Activated CD4-positive, alpha-beta T cell treated with anti-CD3 and anti-CD28 coated beads, Interleukin-2, amount 10 ng/mL, durations not matched to agents 7 days and 5 days (primary cell): ENCODE measurements at places on chromosomes 11 and 22. TPM values are rescaled to one million over a fixed set of nuclear protein-coding genes. Genes with fewer than 3 reads are reported as not detected.

The MS4A4E gene
- total RNA-seq: not detected

The MS4A12 gene
- total RNA-seq: not detected

The PDGFD gene
- total RNA-seq: not detected

The SPTBN2 gene
- total RNA-seq: 0.35 TPM

The TEX12 gene
- 0.20 TPM for total RNA-seq

The CTNND1 gene
- 5.1 TPM for total RNA-seq

The GAB4 gene
- total RNA-seq: not detected

The IFITM2 gene
- 1,561 TPM for total RNA-seq

The TAGLN gene
- total RNA-seq: 2.0 TPM

- H3K27me3 ChIP-seq: no peaks in the 10 kb centered on the region
- no peaks in the 10 kb centered on the region for H3K36me3 ChIP-seq
These were observed 9.4 kb upstream of the SOX6 start for GRCh38 chr11:16365581-16366228.

DNA sequence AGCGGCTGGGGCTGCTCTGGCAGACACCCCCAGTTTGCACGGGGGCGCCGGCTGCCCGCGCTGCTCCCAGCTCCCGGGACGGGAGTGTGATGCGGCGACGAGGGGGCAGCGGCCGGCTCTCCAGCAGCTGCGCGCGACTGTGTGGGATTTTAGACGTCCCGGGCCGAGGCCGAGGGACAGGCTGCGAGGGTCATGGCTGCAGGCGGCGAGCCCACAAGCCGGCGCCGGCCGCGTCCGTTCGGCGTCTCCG is 159 bp downstream of the FZD4 start:
- H3K36me3 ChIP-seq: no peaks in the 10 kb centered on the region
- H3K4me3 ChIP-seq: no peak overlapping the region
- DNase-seq: no peak
- peaks cover 73% of the 10 kb centered on the region for H3K27me3 ChIP-seq
- peaks cover 13% of the 10 kb centered on the region for H3K4me1 ChIP-seq

DNA sequence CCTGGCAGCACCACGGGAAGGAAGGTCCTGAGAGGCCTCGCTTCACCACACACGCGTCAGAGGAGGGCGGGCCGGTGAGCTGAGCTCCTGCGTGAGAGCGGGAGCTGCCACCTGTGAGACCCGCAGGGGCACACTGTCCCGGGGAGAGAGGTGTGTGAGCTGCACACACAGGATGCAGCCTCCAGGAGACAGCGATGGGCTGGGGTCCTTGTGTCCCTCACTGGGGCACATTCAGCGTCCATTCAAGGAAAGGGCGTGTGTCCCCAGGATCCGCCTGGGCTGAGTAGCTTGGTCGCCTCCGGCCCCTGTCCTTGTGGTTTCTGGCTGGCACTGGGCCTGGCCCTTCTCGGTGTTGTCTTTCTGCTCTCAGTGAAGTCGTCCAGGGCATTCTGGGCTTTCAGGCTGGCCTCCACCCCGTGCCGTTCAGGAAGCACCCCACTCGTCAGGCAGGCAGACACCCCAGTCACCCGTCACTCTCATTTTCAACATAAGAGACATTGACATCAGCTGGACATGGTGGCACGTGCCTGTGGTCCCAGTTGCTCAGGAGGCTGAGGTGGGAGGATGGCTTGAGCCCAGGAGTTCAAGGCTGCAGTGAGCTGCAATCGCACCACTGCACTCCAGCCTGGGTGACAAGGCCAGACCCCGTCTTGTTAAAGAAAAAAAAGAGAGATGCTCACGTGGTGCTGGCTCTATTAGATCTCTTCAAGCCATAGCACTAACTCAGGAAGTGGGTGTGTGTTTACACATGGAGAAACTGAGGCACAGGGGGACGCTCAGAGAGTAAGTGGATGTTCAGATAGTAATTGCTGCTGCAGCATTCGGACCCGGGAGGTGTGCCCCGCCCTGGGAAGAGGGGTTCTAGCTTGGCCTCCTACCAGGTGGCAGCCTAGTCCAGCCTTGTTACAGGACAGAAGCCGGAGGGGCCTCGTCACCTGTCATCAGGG is 1081.6 kb downstream of the BRD1 start:
- H3K4me1 ChIP-seq: no peaks in the 10 kb centered on the region
- no peak overlapping the region for H3K4me3 ChIP-seq
- H3K27me3 ChIP-seq: no peaks in the 10 kb centered on the region
- H3K36me3 ChIP-seq: no peaks in the 10 kb centered on the region
- DNase-seq: no peak

DNA sequence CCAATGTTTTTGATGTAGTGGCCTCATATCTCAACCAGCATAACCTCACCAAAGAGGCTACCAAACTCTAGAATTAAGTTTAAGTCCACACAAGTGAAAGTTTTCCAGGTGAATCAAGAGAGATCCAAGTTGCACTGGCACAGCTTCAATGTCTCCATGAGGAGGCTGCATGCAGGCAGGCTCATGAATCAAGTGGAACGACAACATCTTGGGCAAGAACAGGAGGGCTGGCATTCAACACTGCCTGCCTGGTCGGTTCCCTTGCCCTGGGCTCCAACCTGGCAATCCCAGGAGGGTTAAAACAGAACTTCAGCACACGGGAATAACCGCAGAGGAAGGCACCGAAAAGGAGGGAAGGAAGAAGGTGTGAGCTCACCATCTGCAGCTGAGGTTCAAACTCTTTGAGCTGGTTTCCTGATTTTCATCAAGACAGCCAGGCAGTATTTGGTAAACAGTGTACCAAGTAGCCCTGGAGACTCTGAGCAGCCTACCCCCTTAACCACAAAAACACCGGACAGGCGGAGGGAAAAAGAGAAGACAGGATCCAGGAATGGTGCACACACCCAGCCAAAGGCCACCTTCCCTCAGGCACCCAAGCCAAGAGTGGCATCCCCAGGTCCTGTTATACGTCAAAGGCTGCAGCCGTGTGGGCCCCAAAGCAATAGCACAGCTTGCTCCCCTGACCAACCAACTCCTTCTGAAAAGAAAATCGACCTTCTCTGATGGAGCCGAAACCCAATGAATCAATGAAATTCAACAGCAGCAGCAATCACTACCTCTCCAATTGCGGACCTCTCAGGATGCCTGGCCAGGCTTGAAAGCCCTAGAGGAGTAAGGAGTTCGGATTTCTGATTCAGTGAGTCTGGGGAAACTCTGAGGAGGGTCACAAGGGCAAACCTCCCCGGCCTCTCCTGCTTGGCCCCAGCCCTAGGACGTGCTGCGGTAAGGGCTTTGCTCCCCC is 1.3 kb downstream of the PACSIN2 start:
- H3K4me1 ChIP-seq: peaks cover 24% of the 10 kb centered on the region
- peak overlapping the region; percentile 89 for H3K27ac ChIP-seq
- no peak for DNase-seq
- no peaks in the 10 kb centered on the region for H3K36me3 ChIP-seq
- H3K27me3 ChIP-seq: peaks cover 3% of the 10 kb centered on the region

DNA sequence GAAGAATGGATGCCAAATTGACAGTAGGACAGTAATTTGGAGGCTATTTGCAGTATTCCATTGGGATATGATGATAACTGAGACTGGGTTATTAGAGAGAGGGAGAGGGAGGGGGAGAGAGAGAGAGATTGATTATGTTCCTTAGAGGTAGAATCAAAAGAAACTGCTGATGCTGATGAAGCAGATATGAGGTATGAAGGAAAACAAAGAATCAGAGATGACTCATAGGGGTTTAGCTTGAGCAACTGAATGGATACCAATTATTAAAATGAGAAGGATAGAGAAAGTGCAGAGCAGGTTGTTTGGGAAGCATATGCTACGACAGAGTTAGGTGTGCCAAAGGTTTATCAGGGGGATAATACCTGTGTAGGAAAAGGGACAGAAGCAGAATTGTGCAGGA is 12.8 kb upstream of the NUCB2 start:
- DNase-seq: no peak

- H3K4me3 ChIP-seq: no peak overlapping the region
- no peaks in the 10 kb centered on the region for H3K4me1 ChIP-seq
- H3K36me3 ChIP-seq: no peaks in the 10 kb centered on the region
- H3K27ac ChIP-seq: no peak overlapping the region
- DNase-seq: no peak
- no peaks in the 10 kb centered on the region for H3K27me3 ChIP-seq
These were observed 430.6 kb downstream of the MIAT start for GRCh38 chr22:27088026-27088425.

DNA sequence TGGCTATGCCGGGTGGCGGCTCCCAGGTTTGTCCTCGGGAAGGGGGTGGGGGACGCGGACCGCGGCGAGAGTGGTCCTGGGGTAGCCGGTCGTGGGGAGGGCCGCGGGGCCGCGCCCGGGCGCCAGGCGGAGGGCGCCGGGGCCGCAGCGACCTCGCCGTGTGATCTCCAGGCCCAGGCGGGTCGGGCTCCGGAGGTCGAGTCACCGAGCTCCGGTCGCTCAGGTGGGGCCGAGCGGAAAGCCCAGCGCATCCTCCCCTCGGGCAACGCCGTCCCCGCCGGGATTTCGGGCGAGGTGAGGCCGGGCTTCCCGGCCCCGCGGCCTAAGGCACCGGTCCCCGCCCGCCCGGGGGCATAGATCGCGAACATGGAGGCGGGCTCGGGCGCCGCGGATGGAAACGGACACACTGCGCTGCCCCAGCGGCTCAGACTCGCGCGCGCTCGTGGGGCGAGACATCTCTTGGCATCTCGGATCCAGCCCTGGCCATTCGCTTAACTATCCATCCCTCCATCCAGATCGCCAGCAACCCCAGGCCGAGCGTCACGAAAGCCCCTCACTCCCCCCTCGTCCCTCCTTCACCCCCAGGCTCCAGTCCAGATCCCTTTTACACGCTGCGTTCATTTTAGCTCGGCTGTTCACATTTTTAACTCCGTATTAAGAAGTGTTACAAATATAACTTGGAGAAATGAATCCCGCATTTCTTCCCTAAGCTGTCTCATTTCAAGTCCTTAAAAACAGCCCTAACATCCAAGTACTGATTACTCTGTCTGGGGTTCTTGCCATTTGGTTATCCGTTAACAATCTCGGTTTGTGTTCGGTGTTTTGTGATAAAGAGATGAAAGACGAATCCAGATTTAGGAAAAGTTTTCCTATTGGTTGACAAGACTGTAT is 460 bp downstream of the ZC3H12C start:
- H3K36me3 ChIP-seq: no peaks in the 10 kb centered on the region
- no peak overlapping the region for H3K27ac ChIP-seq
- H3K4me3 ChIP-seq: peak overlapping the region; percentile 65
- H3K27me3 ChIP-seq: peaks cover 49% of the 10 kb centered on the region

- no peaks in the 10 kb centered on the region for H3K27me3 ChIP-seq
- H3K4me1 ChIP-seq: no peaks in the 10 kb centered on the region
- no peak overlapping the region for H3K27ac ChIP-seq
- no peak for DNase-seq
These were observed 366.7 kb upstream of the TENM4 start for GRCh38 chr11:79807506-79807905.

DNA sequence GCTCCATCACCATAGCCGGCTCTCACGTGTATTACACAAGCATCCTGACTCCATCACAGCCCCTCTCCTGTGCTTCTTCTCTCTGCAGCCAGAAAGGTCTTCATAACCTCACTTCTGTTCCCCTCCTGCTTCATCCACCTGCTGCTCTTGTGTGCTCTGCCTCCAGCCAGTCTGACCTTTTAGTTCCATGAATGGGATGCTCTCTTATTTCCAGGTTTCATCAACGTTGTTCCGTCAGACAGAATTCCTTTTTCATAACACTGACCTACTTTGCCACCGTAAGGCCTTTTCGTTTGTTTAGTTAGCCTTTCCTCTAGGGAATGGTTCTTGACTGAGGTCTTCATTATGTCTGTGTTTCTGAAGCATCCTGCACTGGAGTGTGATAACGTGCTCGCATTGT is 18.8 kb downstream of the GRAMD1B start:
- H3K4me3 ChIP-seq: no peak overlapping the region
- peak overlapping the region; percentile 64 for H3K27ac ChIP-seq
- H3K36me3 ChIP-seq: peaks cover 26% of the 10 kb centered on the region
- H3K27me3 ChIP-seq: no peaks in the 10 kb centered on the region

GRCh38 chr11:94111660-94112059 is 17.0 kb upstream of the PANX1 start:
- H3K4me3 ChIP-seq: no peak overlapping the region
- H3K27me3 ChIP-seq: peaks cover 19% of the 10 kb centered on the region
- no peaks in the 10 kb centered on the region for H3K4me1 ChIP-seq
- no peaks in the 10 kb centered on the region for H3K36me3 ChIP-seq
- H3K27ac ChIP-seq: no peak overlapping the region

- no peak overlapping the region for H3K27ac ChIP-seq
- H3K4me3 ChIP-seq: no peak overlapping the region
- H3K4me1 ChIP-seq: no peaks in the 10 kb centered on the region
- no peaks in the 10 kb centered on the region for H3K27me3 ChIP-seq
These were observed 174.5 kb downstream of the CEP164 start for GRCh38 chr11:117502015-117502778.

DNA sequence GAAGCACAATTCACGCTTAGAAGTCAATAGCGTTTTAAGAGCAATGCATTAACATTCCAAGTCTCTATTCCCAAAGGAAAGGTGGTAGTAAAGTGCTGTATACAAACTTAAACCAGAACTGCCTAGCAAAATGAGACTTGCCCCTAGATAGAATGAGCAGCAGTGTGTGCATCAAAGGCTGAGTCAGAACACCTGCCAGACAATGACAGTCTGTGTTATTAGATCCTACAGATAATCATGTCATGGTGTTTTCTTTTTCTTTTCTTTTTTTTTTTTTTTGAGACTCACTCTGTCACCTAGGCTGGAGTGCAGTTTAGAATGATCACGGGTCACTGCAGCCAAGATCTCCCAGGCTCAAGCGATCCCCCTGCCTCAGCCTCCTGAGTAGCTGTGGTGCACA is 1.6 kb downstream of the RTCB start:
- H3K36me3 ChIP-seq: peaks cover 36% of the 10 kb centered on the region
- no peak for DNase-seq
- H3K4me1 ChIP-seq: peaks cover 58% of the 10 kb centered on the region
- H3K4me3 ChIP-seq: peak overlapping the region; percentile 96
- no peaks in the 10 kb centered on the region for H3K27me3 ChIP-seq

- peak within 1 kb of the TSS; percentile 62 for H3K27ac ChIP-seq
- peaks cover 12% of the 10 kb centered on the region for H3K4me1 ChIP-seq
- peaks cover 12% of the 10 kb centered on the region for H3K27me3 ChIP-seq
- no peaks in the 10 kb centered on the region for H3K36me3 ChIP-seq
- DNase-seq: peak; percentile 71
These were observed at the start of gene ADM2 for GRCh38 chr22:50481440-50482106. ADM2 (plus strand) TSS chr22:50481543; CDS start chr22:50481848, 305 bp downstream.

DNA sequence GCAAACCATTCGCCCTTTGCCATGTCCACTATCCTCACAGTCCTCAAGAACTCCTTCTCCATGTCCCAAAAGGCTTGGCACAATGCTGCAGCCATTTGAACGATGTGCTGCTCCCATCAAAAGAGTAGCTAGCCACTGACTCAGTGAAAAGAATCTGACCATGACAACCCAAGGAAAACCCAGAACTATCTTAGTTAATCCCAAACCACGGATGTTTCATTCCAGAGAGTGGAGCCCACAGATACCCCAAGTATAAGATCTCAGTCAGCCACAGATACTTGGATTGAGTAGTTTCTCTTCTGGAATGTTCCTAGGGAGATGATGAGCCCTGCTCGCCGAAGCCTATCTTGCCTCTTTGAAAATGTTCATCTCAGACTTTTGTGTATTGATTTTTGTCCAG is 176.9 kb downstream of the NAV2 start:
- no peaks in the 10 kb centered on the region for H3K36me3 ChIP-seq
- DNase-seq: no peak
- H3K4me1 ChIP-seq: no peaks in the 10 kb centered on the region
